NCI-H226 (cell line): ENCODE measurements at places on chromosomes 1 and 21.

- no peak for DNase-seq
Observed at GRCh38 chr1:86154571-86155050, 2.0 kb downstream of the COL24A1 start.

GRCh38 chr1:200139661-200140250 lies 112.2 kb downstream of the NR5A2 start:
- DNase-seq = peak; percentile 36

DNA sequence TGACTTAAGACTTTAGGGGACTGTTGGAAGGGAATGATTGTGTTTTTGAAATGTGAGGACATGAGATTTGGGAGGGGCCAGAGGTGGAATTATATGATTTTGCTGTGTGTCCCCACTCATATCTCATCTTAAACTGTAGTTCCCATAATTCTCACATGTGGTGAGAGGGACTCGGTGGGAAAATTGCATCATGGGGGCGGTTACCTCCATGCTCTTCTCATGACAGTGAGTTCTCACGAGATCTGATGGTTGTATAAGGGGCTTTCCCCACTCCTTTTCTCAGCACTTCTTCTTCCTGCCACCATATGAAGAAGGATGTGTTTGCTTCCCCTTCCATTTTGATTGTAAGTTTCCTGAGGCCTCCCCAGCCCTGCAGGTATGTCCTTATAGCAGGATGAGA lies 35.0 kb upstream of the SCAF4 start:
- no peak for DNase-seq

DNA sequence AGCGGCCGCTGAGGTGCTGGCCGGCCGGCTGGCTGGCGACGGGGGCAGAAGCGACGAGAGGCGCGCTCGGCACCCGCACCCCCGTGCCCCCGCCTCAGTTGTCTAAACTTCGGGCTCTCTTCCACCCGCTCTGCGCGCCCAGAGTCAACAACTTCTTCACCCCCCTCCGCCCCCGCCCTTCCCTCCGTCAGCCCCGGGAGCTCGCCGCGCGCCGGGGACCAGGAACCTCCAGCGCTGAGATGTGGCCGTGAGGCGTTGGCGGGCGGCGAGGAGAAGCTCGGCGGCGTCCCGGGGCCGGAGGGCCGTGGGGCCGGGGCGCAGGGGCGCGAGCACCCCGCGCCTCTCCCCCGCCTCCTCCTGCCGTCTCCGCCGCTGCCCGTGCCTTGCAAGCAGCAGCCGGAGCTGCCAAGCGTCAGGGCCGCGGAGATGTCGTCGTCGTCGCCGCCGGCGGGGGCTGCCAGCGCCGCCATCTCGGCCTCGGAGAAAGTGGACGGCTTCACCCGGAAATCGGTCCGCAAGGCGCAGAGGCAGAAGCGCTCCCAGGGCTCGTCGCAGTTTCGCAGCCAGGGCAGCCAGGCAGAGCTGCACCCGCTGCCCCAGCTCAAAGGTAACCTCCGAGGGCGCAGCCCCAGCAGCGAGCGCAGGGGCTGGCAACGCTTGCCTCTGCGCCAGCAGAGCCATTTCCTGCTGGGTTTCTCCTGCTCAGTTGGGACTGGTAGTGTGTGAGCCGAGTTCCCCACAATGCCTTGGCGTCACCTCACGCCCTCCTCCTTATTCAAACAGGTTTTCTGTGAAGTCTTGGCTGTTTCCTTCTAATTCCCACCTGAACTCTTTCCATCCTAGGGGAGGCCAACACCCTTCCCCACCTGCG lies 710 bp downstream of the PPP2R5A start:
- peak; percentile 18 for DNase-seq

DNA sequence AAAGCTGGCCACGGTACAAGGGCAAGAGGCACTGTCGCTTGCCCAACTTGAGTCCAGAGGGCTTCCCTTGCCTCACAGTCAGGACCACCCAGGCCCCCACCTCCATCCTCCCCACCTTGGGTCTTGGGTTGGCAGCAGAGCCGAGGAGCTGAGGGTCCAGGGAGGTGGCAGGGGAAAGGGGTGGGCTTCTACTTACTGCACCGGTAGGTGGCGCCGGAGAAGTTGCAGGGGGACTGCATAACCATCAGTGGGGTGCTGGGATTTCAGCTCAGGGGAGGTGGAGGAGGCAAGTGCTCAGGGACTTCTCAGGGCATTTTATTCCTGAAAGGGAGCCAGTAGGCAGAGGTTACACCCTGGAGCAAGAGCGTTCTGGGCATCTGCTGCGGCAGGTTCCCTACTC lies 44.0 kb downstream of the TRIM62 start:
- DNase-seq = no peak

DNA sequence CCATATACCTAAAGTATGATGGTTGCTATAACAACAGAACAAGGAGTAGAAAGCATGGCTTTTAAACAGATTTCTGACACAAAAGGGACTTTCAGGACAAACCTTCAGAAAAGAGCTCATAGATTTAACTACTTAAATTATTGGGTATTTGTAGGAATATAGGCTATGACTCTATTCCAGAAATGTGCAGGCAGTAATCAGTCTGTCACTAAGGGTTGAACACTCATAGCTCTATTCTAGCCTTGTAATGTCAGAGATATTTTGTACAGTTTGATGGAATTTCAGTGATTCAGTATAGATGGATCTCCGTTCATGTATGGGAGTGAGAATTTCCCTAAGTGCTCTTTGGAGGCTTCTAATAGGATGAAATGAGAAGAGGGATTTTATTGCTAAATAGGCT lies 82.8 kb downstream of the EXTL2 start:
- no peak for DNase-seq

DNA sequence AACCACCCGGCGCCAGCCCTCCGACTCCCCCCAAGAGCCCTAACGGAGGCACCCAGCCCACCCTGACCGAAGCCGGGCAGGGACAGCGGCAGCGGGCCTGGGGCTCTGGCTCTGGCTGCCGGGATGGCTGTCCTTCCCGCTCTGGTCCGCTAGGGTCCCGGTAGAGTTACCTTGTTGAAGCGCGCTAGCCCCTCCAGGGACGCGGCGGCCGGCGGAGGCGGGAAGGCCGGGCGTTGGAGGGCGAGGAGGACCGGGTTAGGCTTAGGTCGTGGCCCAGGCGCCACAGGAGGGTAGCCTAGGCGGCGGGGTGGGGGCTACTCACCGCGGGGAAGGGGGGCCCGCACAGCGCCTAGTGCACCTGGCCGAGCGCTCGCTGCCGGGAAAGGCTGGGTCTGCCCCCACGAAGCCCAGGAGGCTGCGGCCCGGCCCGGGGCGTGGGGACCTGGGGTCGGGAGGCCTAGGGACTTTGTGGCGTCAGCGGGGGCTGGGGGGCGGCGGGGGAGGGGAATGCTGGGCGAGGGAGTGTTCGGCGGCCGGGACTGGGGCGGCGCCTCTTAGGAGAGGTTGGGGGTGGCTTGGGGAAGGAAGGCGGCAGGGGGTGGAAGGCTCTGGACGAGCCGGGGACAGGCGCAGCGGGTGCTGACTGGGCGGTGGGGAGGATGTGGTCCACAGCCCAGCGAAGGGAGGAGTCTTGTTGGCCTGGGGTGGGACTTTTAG lies at the start of gene TRIM17:
TSS of gene TRIM17 (minus strand) at position 645 of the 717 bp plus-strand sequence. CDS start 1,789 bp downstream, outside the sequence.
- no peak for DNase-seq
